Left forelimb (tissue), 1 donor: ENCODE measurements at places on chromosomes 6 and 20.
A peak's percentile ranks its signal among the peaks of the same experiment; 100 is the strongest.

DNA sequence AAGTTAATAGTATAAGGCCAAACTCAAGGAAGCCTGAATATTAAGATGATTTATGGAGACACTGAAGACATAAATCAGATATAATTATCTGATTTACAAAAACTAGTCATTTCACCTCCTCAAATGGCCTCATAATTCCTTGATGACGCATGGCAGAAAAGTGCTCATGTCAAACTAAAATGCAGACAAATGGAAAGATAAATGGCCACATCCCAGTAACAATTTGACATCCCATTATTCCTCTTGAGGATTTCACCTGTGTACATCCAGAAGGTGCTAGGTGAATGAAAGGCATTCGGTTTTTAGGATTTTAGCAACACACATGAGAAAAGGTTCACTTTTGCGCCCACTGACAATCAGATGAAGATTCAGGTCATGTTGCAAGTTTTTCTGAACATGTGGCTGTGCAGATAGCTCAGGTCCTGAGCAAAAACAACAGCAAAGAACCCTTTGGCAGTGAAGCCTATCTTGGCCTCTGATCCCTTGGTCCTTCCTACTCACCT lies 24.2 kb downstream of the SGK1 start:
- no peak for DNase-seq

- DNase-seq, result no peak
Observed at GRCh38 chr20:16664020-16664419, 65.8 kb upstream of the SNRPB2 start.

GRCh38 chr6:150711584-150712504 lies 112.2 kb downstream of the PLEKHG1 start:
- no peak for DNase-seq

DNA sequence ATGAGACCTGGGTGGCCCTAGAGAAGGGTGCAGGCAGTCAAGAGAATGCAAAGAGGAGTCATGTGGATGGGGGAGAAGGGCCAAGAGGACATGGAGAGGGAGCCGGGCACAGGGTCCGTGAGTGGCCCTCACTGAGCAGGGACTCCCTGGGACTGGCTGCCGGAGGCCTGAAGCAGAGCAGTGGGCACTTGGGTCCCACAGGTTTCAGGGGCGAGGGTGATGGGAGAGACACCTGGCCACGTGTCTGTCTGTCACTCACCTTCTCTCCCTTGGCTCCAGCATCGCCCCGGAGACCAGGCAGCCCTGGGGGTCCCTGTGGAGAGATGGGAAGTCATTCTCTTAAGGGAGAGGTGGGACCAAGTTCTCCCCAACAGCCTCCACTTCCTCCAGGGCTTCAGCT lies 25.5 kb downstream of the COL11A2 start:
- DNase-seq, result peak; percentile 49

- peak; percentile 74 for DNase-seq
Observed at GRCh38 chr6:20402342-20403069, 827 bp downstream of the E2F3 start.

DNA sequence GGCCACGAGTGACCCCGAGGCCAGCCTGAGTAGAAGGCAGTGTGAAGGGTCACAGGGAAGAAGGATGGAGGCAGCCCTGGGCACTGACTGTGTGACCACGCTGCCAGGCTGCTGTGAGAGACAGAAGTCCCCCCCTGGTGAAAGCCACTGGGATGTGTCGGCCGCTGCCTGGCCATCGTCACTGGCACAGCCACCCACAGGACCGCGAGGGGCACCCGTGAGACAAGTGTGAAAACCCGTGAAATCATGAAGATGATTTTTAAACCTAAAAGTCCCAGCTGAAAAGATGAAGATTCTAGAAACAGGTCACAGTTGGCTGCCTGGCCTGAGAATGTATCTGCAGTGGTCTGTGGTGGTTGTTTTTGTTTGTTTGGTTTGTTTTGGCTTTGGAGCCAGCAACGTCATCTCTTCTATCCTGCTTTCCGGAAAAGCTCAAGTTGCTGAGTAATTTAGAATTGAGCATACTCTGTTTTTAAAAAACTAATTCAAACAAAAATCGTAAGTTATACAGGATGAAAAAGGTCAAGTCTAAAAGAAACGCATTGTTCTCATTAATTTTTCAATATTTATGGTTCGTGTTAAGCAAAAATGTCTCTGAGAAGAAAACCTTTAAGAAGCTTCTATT lies 94.7 kb downstream of the HUS1B start:
- no peak for DNase-seq

DNA sequence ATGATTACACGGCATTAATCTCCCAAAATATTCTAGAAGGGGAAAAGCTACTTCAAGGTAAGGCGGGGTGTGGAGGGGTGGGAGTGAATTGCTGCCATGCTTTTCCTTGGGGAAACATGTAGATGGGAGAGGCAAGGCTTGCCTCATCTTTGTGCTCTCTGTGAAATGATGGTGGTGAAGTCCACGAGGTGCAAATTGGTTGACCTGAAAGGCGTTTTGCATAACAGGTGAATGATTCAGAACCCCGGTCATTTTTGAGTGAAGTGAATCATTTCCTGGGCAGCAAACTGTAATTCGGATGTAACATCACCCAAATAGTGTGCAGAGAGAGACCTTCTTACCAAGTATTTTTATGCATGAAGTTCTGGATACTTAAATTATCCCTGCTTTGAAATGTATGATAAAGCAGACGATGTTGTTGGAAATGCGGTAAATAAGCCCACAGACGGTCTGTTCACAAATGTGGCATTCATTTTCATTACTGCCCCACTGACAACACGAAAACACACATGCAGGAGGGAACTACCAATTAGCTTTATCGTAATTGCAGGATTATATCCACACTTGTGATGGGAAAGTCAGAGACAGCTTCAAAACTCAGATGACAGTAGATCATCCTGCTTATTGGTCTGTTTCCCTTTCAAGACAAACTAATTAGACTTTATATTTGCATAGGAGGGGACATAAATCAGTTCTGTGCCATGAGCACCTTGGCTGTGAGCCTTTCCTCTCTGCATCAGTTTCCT lies 3.0 kb downstream of the CDH4 start:
- no peak for DNase-seq

GRCh38 chr6:113442040-113442439 lies 415.1 kb upstream of the MARCKS start:
- no peak for DNase-seq

GRCh38 chr6:148427333-148427732 lies 84.7 kb downstream of the SASH1 start:
- no peak for DNase-seq

DNA sequence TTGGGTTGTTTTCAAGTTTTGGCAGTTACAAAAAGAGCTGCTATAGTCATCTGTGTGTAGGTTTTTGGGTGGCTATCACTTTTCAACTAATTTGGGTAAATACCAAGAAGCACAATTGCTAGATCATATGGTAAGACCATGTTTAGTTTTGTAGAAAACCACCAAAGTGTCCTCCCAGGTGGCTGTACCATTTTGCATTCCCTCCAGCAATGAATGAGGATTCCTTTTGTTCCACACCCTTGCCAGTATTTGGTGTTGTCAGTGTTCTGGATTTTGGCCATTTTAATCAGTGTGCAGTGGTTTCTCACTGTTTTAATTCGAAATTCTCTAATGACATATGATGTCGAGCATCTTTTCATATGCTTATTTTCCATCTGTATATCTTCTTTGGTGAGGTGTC lies 457.5 kb upstream of the ARID1B start:
- no peak for DNase-seq

DNA sequence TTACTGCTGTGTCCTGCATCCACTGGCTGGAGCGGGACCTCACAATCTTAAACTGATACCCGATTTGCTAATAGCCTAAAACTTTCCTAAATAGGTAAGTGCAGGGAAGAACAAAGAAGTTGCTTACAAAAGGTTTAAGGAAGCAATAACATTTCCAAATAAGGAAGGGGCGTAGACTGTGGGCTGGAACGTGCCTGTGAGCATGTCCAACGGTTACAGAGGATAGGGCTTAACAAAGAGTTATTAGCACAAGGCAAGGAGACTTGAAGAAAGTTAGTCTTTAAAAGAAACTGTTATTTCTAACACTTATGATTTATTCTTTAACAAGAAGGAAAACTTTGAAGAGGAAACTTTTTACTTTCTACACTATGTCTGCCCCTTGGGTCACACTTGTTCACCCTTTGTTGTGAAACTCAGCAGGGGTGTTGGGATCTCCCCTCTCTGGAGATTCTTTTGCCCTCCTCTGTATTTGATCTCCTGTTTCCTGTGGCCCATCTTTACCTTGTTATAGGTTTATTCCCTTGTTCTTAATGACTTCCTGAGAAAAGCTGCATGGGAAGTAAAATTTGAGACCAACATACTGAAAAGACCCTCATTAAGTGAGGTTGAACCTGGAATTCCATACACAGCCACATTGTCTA lies 28.7 kb downstream of the KAT14 start:
- DNase-seq, result no peak

GRCh38 chr6:163098827-163099479 lies 315.6 kb upstream of the QKI start:
- DNase-seq, result no peak

GRCh38 chr20:58092353-58092752 lies 136.1 kb downstream of the ANKRD60 start:
- DNase-seq, result no peak

DNA sequence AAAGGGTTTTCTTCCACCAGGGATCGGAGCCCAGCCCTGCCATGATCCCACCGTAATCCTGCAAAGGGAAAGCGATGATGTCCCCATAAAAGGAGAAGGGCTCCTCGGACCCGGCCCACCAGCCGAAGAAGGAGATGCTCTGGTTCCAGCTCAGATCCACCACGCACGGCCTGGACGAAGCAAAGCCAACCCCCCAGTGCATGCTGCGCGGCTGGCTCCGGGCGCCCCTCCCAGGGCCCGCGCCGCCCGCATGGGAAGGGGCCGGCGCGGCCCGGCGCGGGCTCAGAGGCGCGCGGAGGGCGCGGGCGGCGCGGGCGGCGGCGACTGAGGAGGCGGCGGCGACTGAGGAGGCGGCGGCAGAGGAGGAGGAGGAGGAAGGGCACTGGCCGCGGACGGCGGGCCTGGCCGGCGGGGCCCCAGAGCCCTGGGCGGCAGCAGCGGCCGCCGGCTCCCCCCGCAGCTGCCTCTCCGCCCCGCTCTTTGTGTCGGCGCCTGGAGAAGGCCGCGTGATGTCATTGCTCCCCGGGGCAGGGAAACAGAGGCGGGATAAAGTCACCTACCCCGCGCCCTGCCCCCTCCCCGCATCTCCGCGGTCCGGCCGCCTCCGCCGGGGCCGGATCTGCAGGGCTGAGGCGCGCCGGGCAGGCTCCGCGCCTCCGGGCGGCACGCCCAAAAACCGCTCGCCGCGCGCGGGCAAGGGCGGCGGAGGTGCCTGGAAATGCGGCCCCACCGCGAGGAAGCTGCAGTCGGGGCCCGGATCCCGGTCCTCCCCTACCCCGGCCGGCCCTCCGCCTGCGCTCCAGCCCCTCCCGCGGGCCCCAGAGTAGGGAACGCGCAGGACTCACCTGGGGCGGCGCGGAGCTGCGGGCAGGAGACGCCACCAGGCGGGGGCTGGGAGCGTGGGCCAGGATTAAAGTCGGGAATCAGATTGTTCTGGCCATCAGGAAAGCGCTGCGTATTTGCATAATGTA lies at the start of gene FAXC:
TSS of gene FAXC (minus strand) at position 504 of the 971 bp plus-strand sequence. CDS start at position 202, 302 bp downstream.
- DNase-seq, result peak; percentile 68

- no peak for DNase-seq
Observed at GRCh38 chr6:126312013-126312665, 27.8 kb upstream of the CENPW start.

DNA sequence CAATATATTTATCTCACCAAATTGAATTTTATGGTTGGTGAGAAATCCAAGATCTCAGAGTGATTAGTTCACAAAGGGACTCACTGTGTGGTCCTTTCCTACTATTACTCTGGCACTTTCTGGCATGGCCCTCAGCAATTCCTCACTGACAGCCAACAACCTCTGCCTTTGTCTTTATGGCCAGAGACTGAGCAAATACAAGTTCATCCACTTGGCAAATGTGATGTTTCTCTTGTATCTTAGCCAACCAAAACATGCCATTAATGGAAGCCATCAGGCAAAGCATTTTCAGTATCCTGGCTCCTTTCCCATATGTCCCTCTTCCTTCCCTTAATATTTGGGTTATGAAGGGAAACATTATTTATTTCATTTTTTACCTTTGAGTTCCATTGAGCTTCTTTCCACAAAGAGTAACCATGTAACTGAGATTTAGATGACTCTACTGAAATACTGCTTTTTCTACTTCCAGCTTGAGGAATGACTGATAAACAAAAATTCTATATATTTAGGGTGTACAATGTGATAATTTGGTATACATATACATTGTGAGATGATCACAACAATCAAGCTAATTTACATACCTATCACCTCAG lies 30.8 kb upstream of the SMLR1 start:
- DNase-seq, result no peak

- no peak for DNase-seq
Observed at GRCh38 chr6:140599916-140600315, 1225.5 kb upstream of the CITED2 start.

DNA sequence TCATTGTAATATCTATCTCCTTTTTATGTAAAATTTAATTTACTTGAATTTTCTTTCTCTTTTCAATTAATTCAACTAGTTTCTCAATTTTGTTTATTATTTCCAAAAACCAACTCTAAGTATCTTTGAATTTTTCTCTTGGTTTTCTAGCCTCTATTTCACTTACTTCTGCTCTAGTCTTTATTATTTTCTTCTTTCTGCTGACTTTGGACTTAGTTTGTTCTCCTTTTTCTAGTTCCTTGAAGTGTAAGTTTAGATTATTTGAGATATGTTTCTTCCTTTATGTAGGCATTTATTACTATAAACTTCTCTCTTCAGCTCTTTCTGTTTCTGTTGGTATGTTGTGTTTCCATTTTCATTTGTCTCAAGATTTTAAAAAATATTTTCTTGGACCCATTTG lies 70.8 kb downstream of the TNFAIP3 start:
- DNase-seq, result no peak
